ENCODE measurements at places on chromosomes 11 and 22.

- no peak for DNase-seq
Measured at GRCh38 chr11:82038154-82038553, 695.5 kb downstream of the FAM181B start.

- no peak for DNase-seq
Measured at GRCh38 chr22:42321908-42322561, 51.6 kb upstream of the TCF20 start.

- peak; percentile 14 for DNase-seq
Measured at GRCh38 chr22:23894710-23895598, 771 bp downstream of the MIF start.

GRCh38 chr11:112085822-112086421 is 634 bp downstream of the TIMM8B start:
- DNase-seq: no peak

DNA sequence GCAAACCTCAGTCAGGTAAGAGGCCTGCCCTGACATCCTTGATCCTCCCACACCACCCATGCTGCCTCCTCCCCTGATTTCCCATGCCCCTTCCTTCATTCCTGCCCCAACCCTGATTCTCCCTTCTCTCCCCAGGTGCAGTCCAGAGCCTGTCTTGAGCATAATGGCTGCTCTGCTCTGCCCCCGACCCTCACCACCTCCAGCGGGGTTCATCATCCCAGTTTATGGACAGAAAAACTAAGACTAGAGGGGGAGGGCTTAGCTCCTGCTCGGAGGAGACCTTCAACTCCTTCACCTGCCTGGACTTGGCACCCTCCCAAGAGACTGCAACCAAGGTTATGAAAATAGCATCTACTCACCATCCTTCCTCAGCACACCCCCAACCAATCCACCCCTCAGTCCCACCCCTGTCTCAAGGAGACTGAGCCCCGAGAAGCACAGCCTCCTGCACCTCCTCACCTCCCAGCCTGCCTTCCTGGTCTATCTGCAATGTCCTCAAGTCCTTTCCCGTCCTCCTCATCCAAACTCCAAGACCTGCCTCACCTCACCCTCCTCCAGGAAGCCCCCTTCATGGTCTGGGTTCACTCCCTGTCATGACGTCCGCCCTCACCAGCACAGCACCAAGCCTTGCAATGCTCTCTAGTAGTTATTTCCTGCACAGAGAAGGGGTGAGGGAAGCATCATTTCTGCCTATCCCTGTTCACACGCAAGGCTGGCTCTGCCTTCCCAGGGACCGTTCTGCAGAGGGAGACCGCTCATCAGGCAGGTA is 103.1 kb downstream of the PDE2A start:
- DNase-seq: no peak

Data from esophagus squamous epithelium (tissue), 5 donors.